ENCODE measurements at places on chromosomes 6 and 20.
A peak's percentile ranks its signal among the peaks of the same experiment; 100 is the strongest.

DNA sequence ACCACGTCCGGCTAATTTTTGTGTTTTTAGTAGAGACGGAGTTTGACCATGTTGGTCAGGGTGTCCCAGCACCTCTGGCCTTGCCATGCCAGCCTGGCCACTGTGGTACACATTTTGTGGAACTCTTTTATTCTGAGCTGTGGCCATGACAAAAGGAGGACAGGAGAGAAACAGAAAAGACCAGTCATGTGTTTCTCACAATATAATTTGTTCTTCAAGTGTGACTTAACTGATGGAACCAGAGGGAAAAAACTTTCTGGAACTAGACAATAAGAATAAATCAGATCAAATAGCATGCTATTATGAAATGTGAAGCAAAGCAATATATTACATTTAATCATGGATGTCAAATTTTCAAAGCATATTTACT lies 4.2 kb upstream of the RNASET2 start:
- no peak for DNase-seq

DNA sequence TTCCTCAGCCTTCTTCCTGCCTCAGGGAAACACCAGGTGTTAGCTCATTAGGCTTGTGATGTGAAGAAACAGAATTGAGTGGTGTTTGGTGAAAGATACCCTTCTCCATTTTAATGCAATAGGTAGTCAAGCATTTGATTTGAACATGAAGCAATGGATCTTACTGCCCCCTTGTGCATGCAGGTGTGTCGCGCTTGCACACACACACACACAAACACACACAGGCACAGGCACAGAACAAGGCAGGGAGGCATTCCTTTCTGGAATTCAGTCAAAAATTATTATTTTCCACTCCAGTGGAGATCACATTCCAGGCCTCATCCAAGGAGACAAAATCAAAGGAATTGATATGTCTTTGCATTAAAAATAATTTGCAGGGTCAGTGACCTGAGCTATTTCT lies 667.0 kb upstream of the MARCKS start:
- DNase-seq: no peak

DNA sequence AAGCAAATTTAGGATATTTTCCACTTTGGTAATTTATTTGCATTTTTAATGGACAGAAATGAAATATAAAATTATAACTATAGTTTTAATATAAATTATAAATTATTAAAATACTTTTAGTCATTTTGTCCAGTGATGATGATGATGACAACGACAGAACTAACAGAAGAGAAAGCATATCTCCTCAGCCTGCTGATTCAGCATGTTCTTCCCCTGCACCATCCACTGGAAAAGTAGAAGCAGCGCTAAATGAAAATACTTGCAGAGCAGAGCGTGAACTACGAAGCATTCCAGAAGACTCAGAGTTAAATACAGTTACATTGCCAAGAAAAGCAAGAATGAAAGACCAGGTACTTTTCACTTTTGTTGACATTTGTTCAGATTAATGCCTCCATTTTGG lies 64.9 kb downstream of the SENP6 start:
- DNase-seq: no peak

DNA sequence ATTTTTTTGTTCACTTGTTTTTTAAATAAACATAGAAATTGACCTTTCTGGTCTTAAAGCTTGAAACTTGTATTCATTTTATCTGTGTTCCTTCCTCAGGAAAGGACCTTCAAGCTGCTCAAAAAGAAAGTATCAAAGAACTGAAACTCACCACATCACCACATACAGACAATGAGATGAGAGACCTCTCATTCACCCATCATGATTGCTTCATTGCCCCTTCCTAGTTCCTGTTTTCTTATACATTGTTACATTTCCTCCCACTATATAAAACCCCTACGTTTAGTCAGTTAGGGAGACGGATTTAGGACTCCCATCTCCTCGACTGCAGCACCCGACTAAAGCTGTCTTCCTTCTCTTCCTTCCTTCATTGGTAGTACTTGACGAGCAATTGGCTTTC lies 180.5 kb upstream of the OPRM1 start:
- DNase-seq: no peak

DNA sequence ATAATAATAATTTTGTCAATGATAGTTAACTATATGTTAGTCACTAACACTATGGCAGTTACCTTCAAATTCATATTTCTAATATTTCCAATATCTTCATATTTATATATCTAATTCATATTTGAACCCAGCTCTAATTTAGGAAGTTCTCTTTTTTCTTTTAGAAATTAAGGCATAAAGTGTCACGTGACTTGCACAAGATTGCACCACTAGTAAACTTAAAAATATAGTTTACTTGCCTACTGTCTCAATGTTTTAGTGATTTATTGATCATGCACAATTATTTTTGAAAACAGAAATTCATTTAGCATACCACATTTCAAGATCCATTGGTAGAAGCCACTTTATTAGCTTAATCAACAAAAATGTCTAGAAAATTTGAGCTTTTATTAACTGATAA lies 508.7 kb upstream of the ZNF337 start:
- DNase-seq: no peak

GRCh38 chr20:11008444-11009033 lies 334.7 kb upstream of the JAG1 start:
- no peak for DNase-seq

DNA sequence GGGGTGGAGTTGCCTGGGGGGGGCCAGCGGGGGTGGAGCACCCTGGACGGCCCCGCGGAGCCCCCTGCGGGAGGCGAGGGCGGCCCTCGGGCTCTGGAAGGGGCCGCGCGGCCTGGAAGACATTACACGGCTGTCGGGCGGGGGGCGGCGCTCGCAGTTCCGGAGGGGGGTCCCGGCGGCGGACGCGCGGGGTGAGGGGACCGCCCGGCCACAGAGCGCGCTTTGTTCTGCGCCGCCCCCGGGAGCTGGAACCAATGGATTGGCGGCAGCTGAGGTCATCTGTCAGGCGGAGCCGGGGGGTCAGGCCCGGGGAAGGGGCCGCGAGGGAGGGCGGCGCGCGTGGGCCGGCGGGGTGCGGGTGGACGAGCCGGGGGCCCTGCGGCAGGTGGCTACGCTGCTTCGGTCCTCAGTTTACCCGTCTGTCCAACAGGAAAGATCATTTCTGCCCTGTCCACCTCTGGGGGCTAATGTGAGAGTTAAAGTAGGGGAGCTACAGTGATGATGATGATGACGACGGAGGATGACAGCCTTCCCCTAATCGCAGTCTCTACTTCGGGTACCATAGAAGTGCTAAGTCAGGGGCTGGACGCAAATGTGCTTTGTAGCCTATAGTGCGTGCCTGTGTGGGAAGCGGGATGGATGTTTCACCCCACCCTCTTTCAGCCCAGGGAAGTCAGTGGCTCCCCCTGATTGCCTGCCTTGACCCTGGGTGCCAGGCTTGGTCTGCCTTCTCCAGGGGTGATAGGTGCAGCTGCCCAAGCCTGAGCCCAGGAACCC lies 10.4 kb downstream of the SRXN1 start:
- no peak for DNase-seq

DNA sequence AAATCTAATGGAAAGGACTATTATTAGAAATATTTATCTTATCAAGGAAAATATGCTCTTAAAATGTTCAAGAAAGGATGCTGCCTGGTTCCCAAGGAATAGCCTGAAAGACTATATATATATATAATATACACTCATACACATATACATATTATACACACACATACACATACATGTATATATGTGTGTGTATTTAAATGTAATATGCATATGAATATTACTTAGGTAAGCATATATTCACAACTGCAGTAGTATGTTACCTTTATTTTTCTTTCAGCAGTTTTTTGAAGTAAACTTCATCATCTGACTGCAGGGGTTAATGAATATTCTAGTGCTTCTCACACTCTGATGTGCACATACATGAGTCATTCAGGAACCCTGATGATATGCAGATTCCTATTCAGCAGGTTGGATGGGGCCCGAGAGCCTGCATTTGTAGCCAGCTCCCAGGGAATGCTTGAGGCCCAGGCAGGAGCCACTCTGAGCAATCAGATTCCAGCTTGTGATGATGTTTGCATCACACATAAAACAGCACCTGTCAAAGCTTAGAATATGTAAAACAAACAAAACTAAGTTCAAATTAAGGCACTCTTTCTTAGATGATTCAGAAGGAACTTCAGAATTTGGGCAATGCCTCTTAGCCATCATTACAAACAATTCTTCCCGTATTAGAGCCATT lies 16.1 kb downstream of the MYLK4 start:
- DNase-seq: no peak

- no peak for DNase-seq
Observed at GRCh38 chr6:29617782-29618554, 15.0 kb downstream of the GABBR1 start.

DNA sequence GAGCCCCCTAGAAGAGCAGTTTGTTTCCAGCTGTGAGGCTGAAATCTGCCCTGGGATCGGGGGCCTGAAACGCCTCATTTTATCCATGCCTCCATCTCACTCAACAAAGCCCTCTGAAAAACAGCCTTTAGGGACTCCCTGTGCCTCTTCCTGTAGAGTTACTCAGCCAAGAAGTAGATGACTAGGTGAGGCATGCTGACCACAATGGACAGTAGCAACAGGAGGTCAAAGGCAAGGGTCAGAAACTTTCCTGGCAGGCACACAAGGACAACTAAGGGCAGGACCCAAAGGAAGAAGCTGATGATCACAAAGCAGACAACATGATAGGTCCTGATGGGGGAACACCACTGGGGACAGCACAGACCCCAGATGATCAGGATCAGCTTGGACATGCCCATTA lies 12.8 kb downstream of the MAS1L start:
- no peak for DNase-seq

- DNase-seq: no peak
Observed at GRCh38 chr20:432677-433299, 24.7 kb downstream of the RBCK1 start.

DNA sequence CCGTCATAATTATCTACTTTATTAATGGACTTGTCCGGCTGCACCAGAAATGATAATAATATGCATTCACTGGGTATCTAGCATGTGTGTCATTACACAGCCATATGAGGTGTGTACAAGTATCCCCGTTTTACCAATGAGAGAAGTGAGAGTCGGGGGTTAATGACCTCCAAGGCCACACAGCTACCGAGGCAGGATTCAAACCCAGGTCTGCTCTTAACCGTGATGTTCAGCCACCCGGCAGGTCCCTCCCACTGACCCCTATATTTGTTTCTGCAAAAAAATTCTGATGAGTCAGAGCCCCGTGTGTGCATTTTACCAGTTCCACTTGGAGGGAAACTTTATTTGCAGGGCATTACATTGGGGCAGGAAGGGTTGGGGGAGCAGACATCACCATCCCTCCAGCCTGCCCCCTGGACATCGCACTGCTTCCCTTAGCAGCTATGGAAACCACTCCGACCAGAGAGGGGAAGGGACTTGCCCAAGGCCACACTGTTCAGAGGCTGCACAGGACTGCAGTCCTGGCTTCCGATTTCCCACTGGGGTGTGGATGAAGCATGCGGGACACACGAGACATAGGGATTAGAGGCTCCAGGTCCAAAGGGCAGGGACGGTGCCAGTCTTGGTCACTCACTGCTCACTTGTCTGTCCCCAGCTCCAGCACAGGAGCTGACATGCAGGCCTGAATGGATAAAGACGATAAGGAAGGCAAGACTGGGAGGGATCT lies 10.1 kb upstream of the SRC start:
- DNase-seq: no peak

DNA sequence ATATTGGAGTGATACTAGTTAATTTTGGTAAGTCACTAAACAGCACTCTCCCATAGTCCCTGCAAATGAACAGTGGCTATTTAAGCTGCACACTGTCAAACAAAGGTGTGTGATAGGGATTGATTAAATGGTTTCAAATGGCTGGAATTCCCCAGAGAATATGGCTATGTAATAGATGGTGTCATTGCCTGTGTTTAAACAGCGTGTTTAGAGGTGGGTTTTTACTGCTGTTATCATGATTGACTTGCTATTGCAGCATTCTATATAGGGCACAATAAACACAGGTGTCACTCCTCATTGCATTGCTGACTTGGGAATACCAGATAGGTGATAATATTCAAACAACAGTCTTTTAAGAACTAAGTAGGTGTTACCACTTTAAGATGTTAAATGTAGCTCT lies 171.7 kb upstream of the MAN1A1 start:
- peak; percentile 29 for DNase-seq
